ENCODE measurements at places on chromosomes 5 and 9. TPM values are rescaled to one million over a fixed set of nuclear protein-coding genes. Genes with fewer than 3 reads are reported as not detected.

The IL17B gene
- total RNA-seq, result 0.34 TPM

The OR1J2 gene
- total RNA-seq, result not detected

The ASPN gene
- 1.4 TPM for total RNA-seq

The LCN2 gene
- total RNA-seq, result 281 TPM

The IFNB1 gene
- not detected for total RNA-seq

The EFNA5 gene
- total RNA-seq, result 12.4 TPM

GRCh38 chr5:35920890-35921289 is 17.5 kb downstream of the CAPSL start:
- no peaks in the 10 kb centered on the region for H3K4me1 ChIP-seq
- no peak for DNase-seq
- H3K36me3 ChIP-seq, result no peaks in the 10 kb centered on the region
- H3K4me3 ChIP-seq, result no peak overlapping the region

DNA sequence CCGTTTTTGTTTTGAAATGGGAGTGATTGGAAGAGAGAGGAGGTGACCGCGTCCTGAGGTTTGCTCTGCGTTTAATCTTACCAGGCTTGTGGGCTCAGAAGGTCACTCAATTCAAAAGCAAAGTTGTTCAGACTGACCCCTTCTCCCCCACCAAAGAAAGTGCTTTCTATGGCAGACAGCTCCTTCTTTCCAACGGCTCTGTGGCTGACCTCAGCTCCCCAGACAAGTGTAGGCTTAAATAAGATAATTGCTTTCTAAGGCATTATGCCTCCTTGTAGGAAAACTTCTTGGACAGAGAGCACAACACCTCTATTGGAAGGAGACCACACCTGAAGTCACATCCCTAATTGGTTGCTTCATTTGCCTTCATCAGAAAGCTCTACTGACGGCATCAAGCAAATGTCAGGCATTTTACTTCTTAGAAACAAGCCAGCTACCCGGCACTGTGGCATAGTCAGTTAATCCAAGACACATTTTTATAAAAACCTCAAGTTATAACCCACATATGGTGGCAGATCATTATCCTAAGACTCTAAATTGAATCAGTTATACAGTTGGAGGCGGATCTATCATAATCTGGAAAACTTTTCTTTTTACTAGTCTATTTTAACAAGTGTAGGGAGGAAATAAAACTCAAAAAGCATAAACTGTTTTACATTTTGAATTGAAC is 94.9 kb downstream of the TMEM174 start:
- no peak overlapping the region for H3K4me3 ChIP-seq
- no peaks in the 10 kb centered on the region for H3K4me1 ChIP-seq
- H3K27me3 ChIP-seq, result no peaks in the 10 kb centered on the region
- DNase-seq, result no peak
- H3K27ac ChIP-seq, result no peak overlapping the region

GRCh38 chr5:88776692-88777091 is 106.3 kb downstream of the MEF2C start:
- no peaks in the 10 kb centered on the region for H3K36me3 ChIP-seq
- H3K27ac ChIP-seq, result no peak overlapping the region
- peaks cover 9% of the 10 kb centered on the region for H3K4me1 ChIP-seq
- H3K4me3 ChIP-seq, result no peak overlapping the region

DNA sequence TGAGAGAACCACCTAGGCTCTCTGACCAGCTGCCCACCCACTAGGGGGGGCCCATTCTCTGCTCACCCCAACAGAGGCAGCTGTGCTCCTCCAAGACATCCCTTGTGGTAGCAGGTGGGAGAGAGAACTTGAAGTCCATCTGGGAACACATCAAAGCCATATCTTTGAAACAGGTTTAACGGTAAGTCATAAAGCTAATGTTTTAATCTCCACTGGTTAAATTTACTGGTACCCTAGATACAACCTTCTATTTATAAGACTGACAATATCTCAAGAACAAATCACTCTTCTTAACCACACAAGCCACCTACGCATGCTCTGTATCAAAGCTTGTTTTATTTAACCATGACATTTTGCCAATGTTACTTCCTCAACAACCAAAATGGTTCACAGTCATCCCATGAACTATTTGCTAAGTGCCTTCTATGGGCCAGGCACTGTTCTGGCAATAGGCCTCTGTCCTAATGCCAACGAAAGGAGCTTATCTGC is 20.4 kb downstream of the AUH start:
- H3K27me3 ChIP-seq, result no peaks in the 10 kb centered on the region
- no peak overlapping the region for H3K4me3 ChIP-seq
- DNase-seq, result no peak
- H3K4me1 ChIP-seq, result peaks cover 8% of the 10 kb centered on the region
- peak overlapping the region; percentile 7 for H3K27ac ChIP-seq

DNA sequence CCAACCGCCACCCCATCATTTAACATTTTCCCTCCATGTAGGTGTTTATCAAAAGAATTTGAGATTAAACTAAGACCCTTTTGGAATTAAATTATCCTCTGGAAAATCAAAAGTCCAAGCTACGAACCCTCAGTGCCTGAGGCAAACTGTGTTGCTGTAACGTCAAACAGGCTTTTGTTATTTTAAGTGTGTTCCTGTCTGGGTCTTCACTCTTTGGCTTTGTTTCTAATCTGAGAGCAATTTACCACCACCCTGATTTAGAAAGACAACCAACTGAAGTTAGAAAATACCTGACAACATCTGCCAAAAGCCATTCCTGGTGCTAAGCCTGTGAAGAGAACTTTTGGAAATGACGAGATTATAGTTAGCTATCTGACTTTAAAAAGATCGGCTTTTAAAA is 199.9 kb downstream of the DIRAS2 start:
- no peak for DNase-seq
- H3K4me3 ChIP-seq, result no peak overlapping the region
- no peak overlapping the region for H3K27ac ChIP-seq
- H3K4me1 ChIP-seq, result peaks cover 1% of the 10 kb centered on the region
- no peaks in the 10 kb centered on the region for H3K36me3 ChIP-seq
- H3K27me3 ChIP-seq, result no peaks in the 10 kb centered on the region

DNA sequence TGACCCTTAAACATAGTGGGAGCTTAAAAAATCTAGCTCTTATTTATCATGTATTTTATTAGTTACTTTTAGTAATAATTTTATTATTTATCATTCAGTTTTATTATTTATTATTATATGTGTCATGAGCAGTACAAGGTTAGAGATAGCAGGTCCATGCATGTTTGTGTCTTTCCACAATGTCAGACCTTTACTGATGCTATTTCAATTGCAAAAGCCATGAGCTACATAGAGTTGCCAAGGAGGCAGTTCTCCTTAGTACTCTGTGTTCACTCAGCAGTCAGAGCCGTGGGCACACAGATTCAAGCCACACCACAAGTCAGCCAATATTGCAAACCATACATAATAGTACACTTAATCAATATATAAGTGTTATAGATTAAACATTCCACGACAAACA is 157.9 kb upstream of the NTRK2 start:
- H3K27ac ChIP-seq, result no peak overlapping the region
- H3K4me3 ChIP-seq, result no peak overlapping the region
- H3K4me1 ChIP-seq, result no peaks in the 10 kb centered on the region
- no peaks in the 10 kb centered on the region for H3K36me3 ChIP-seq

- DNase-seq, result no peak
- H3K27ac ChIP-seq, result peak overlapping the region; percentile 87
- no peaks in the 10 kb centered on the region for H3K36me3 ChIP-seq
These were observed 1.0 kb upstream of the FAM13B start for GRCh38 chr5:138033907-138034306.

DNA sequence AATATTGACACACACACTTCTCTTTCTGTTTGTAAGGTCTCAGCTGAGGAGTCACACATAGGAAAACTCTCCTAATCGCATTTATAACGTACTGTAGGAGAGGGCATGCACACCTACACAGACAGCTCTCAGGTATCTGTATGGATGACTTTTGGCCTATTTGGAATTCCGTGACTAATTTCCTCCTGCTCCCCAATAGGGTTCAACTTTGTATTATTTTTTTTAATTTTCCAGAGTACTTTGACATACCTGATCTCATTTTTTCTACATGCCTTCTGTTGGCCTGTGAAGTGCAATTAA is 195.9 kb downstream of the ARHGAP26 start:
- H3K4me3 ChIP-seq, result no peak overlapping the region
- H3K27ac ChIP-seq, result no peak overlapping the region
- H3K4me1 ChIP-seq, result peaks cover 3% of the 10 kb centered on the region
- no peak for DNase-seq
- no peaks in the 10 kb centered on the region for H3K27me3 ChIP-seq
- H3K36me3 ChIP-seq, result no peaks in the 10 kb centered on the region

DNA sequence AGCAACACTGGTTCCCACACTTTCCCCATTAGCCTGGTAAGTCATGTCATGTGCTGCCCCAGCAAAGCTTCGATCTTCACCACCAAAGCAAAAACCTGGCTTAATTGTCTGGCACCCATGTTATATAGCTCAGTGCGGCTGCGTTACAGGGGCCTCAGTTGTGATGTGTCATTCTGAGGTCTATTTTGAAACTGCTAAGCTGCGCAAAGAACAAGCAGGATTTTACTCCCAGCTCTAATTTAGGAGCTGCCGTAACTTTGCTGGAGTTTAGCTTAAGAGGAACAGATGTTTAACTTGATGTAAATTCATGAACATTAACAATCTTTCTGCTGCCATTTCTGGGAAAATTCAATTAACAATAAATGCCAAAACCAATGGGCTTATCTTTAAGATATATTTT is 274.1 kb downstream of the HSPA4 start:
- DNase-seq, result no peak
- H3K4me3 ChIP-seq, result no peak overlapping the region
- no peaks in the 10 kb centered on the region for H3K4me1 ChIP-seq
- H3K27me3 ChIP-seq, result no peaks in the 10 kb centered on the region

- H3K36me3 ChIP-seq, result peaks cover 6% of the 10 kb centered on the region
- DNase-seq, result no peak
- no peaks in the 10 kb centered on the region for H3K27me3 ChIP-seq
These were observed 76.2 kb downstream of the C7 start for GRCh38 chr5:40985501-40985900.

GRCh38 chr9:72300873-72301272 is 64.1 kb downstream of the ZFAND5 start:
- no peak overlapping the region for H3K4me3 ChIP-seq
- H3K4me1 ChIP-seq, result peaks cover 2% of the 10 kb centered on the region
- H3K36me3 ChIP-seq, result no peaks in the 10 kb centered on the region
- DNase-seq, result no peak

DNA sequence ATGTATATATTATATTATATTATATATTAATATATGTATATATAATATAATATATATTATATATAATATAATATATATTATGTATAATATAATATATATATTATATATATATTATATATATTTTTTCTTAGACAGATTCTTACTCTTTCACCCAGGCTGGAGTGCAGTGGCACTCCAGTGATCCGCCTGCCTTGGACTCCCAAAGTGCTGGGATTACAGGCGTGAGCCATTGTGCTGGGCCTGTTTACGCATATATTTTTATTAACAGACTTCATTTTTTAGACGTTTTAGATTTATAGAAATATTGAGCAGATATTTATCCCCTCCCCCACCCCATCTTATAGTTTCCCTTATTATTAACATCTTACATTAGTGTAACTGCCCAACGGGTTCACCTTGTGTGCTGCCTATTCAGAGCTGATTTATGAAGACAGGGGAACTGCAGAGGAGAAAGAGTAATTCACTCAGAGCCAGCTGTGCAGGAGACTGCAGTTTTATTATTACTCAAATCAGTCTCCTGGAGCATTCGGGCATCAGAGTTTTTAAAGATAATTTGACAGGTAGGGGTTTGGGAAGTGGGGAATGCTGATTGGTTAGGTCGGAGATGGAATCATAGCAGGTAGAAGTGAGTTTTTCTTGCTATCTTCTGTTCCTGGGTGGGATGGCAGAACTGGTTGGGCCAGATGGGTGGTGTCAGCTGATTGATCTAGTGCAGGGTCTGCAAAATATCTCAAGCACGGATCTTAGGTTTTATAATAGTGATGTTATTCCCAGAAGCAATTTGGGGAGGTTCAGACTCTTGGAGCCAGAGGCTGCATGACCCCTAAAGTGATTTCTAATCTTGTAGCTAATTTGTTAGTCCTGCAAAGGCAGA is 93.4 kb downstream of the UNC13B start:
- no peaks in the 10 kb centered on the region for H3K36me3 ChIP-seq
- no peak overlapping the region for H3K4me3 ChIP-seq
- H3K27me3 ChIP-seq, result no peaks in the 10 kb centered on the region
- no peaks in the 10 kb centered on the region for H3K4me1 ChIP-seq
- H3K27ac ChIP-seq, result no peak overlapping the region

- no peak overlapping the region for H3K27ac ChIP-seq
- no peaks in the 10 kb centered on the region for H3K27me3 ChIP-seq
- peak; percentile 91 for DNase-seq
- no peak overlapping the region for H3K4me3 ChIP-seq
These were observed 124.7 kb upstream of the LIFR start for GRCh38 chr5:38681029-38681706.

DNA sequence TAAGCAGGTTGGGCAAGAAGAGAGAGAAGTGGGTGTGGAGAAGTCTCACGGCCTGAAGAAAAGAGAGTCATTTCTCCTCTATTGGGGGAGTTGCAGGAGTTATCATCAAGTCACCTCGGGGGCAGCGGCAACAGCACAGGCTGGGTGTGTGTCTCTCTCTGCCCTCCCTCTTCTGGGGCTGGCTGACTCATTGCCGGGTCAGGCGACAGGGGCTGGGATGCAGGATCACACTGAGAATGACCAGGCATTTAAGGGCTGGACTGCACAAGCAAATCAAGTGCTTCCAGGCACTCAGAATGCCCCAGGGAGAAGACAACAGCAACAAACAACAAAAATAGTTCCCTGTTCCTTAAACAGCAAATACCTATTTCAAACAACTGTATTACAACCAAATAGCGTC is 6.3 kb upstream of the EQTN start:
- no peak overlapping the region for H3K4me3 ChIP-seq
- H3K27me3 ChIP-seq, result no peaks in the 10 kb centered on the region
- no peaks in the 10 kb centered on the region for H3K4me1 ChIP-seq
- no peaks in the 10 kb centered on the region for H3K36me3 ChIP-seq
- H3K27ac ChIP-seq, result no peak overlapping the region
- DNase-seq, result no peak

GRCh38 chr9:15361737-15362136 is 54.7 kb upstream of the TTC39B start:
- no peaks in the 10 kb centered on the region for H3K4me1 ChIP-seq
- H3K27me3 ChIP-seq, result no peaks in the 10 kb centered on the region
- no peak overlapping the region for H3K4me3 ChIP-seq
- no peak for DNase-seq

DNA sequence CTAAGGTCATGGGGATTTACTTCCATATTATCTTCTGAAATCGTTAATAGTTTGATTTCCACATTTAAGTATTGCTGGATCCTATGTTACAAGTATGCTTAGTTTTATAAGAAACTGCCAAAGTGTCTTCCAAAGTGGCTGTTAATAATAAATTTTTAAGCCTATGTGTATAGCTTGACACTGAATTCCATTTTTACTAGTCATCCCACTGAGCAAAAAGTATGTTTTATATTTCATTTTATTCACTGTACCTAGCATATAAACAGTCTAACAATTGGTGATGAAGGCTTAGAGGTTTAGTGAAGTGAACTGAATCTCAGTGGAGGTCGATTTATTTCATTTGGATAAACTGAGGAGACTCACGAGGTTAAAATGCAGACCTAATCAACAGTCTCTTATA is 174.6 kb downstream of the ADAMTS6 start:
- DNase-seq, result no peak
- no peaks in the 10 kb centered on the region for H3K27me3 ChIP-seq
- H3K27ac ChIP-seq, result no peak overlapping the region
- H3K4me3 ChIP-seq, result no peak overlapping the region
- no peaks in the 10 kb centered on the region for H3K36me3 ChIP-seq

- H3K27ac ChIP-seq, result peak overlapping the region; percentile 96
- peak overlapping the region; percentile 73 for H3K4me3 ChIP-seq
- no peaks in the 10 kb centered on the region for H3K36me3 ChIP-seq
- H3K27me3 ChIP-seq, result no peaks in the 10 kb centered on the region
These were observed 962 bp upstream of the TXN start for GRCh38 chr9:110257097-110257841.

All from lung (tissue), 17 donors.